CD4-positive, alpha-beta T cell (primary cell): ENCODE measurements at places on chromosomes 4 and X.

- no peak for DNase-seq
Observed at GRCh38 chr4:147981305-147981704, 249.4 kb downstream of the ARHGAP10 start.

- no peak for DNase-seq
Observed at GRCh38 chr4:15420642-15421041, 7.2 kb upstream of the C1QTNF7 start.

GRCh38 chr4:110074570-110074969 is 123.8 kb downstream of the ELOVL6 start:
- DNase-seq, result no peak

DNA sequence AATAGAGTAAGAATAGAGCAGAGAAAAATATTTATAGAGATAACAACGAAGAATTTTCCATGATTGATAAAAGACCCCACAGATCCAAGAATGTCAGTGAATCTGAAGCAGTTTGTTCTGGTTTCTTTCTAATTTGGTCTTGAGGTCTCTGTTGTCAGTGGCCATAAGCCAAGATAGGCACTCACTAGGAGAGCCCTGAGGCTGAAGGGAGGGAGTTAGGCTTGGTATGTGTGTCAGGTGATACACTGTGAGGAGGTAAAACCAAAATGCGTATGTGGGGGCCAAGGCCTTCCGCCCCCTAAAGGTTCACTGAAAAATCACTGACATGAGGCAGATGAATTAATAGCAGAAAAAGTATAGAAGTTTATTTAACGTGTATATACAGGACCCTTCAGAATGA is 382.3 kb upstream of the HTR2C start:
- DNase-seq, result no peak

GRCh38 chr4:79603681-79604080 is 195.7 kb upstream of the GK2 start:
- DNase-seq, result no peak

DNA sequence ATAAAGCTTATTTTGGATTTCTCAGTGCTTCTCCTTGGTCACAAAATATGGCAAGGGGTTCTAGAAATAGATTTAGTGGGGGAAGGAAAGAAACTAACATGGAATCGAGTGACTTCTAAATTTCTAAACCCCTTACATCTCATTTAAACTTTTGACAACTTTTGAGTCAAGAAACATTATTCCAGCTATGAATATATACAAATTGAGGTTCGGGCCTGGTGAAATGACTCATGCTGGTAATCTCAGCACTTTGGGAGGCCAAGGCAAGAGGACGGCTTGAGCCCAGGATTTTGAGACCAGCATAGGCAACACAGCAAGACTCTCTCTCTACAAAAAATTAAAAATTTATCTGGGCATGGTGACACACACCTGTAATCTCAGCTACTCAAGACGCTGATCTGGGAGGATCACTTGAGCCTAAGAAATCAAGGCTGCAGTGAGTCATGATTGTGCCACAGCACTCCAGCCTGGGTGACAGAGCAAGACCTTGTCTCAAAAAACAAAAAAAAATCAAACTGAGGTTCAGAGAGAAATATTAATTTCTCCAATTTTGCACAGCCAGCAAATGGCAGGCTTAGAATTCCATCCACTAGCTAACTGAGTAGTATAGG is 99.8 kb downstream of the ANXA3 start:
- no peak for DNase-seq

DNA sequence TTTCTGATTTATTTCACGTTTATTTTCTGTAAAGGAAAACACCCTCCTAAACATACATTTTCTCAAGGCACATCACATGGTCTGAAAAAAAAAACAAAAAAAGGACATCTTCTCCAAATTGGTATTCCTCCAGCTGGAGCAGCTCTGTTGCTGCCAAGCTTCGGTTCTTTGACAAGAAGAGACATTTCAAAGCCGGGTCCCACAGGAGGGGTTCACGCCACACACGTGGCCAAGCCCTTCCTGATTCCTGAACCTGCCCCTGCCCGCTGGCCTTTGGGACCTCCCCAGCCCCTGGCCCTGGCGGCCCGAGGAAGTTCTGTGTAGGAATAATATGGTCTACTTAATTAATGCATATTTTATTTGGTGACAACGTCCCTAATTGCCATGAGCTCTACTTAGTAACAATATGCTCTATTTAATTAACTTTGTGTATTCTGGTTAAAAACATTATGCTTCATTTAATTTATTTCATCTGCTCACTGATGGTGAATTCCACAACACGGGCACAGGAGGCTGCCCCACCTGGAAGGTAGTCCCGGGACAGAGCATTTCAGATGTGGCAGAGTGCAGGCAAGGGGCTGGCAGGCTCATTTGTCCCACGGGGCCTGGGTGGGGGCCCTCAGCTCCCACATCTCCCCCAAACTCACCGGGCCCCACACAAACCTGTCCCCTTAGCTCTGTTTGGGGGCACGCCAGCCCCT is 5.4 kb upstream of the RGS12 start:
- DNase-seq, result no peak
